ENCODE measurements at places on chromosomes 11 and 22. TPM values are rescaled to one million over a fixed set of nuclear protein-coding genes. Genes with fewer than 3 reads are reported as not detected.

Gene CELSR1
- 26.1 TPM for polyA plus RNA-seq

Gene P2RY2
- polyA plus RNA-seq, result 0.58 TPM

- no peak for DNase-seq
Observed at GRCh38 chr22:42320443-42321416, 50.3 kb upstream of the TCF20 start.

DNA sequence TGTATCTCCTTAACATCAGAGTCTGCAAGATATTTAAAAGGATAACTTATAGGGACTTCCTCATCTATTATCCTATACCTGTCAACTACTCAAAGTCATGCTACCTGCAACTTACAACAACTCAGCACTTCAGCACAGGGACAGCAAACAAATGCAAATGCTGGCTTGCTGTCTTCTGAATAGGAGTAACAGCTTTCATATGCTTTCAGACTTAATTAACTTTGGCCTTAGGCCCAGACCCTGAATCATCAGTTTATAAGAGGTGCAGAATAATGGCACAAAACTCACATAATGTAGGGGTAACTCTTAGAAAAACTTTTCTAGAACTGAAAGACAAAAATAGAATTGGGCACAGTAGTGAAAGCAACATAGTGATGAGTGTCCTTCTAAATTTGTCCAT is 953.4 kb downstream of the DLG2 start:
- DNase-seq, result peak; percentile 2

Gene KLHL35
- 0.67 TPM for polyA plus RNA-seq

- DNase-seq, result no peak
Observed at GRCh38 chr11:116874251-116874650, 36.8 kb upstream of the APOA1 start.

Gene FRMD8
- polyA plus RNA-seq, result 18.1 TPM

DNA sequence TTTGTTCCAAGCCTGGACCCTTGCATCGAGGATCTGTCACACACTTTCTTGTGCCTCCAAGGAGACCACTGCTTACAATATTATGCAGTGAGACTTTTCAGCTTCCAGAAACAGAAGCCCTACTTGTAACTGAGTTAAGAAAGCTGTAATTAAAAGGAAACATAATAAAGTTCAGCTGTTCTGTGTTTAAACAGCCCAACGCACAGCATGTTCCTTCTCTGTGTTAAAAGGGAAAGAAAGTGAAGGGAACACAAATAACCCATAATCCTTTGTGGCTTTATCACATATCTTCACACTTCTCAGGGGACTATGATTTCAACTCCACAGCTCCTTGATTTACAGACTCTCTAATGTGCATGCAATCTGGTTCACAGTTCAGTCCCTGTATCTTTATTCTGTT is 200.3 kb upstream of the MTNR1B start:
- DNase-seq, result peak; percentile 32

- DNase-seq, result no peak
Observed at GRCh38 chr11:77113382-77114088, 10.9 kb downstream of the OMP start.

Gene ASPHD2
- polyA plus RNA-seq, result 4.4 TPM

Gene RIN1
- 1.6 TPM for polyA plus RNA-seq

Gene MUC5AC
- 0.03 TPM for polyA plus RNA-seq

DNA sequence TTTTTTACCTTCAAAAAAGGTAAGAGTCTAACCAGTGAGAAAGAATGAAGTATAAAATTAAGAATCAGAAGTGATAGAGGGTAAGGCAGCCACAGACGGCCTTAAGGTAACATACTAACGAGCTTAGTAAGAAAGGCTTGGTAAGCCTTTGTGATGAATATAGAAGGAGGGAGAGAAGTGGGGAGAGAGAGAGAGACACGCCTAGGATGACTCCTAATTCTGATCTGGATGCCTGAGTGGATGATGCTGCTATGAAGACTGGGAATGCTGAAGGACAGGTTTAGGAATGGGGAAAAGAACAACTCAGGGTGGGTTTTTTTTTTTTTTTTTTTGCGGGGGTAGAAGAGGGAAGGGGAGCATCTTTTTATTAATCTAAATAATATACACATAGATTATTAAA is 4.8 kb downstream of the FBXO3 start:
- DNase-seq, result no peak
